ENCODE measurements at places on chromosomes 1 and 21.

DNA sequence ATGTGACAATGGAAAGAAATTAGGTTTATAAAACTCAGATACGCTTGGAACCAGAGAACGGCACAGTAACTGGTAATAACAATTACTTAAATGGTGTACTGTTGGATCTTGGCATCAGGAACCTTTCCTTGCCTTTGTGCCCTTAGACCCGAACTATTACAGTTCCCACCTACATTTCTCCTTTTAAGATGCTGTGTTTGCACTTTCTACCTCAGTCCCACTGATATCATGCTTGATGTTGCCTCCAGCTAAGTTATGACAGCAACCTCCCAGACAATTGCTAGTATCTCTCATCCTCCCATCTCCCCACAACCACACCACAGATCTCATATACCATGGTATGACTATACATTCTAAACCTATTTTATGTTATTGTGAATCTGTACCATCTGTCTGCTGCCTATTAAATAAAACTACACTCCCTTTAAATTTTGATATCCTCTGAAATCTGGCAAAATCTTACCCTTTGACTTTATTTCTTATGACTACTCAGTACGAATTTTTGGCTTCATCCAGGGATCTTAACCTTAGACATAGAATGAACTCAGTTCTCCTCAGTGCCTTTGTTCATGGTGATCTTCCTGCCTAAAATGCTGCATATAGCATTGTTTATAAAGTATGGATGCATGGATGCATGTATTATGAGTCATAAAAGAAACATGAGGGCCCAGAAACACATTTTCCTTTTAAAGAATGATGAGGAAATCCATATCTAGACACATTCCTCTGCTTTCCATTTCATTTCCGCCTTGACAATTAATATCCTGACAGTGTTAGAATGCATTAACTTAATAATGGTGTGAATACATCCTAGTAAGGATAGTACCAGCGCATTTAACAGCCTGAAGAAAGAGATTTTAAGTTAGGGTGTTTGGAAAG lies 64.1 kb downstream of the LRRC8D start:
- H3K27me3 ChIP-seq = no peaks in the 10 kb centered on the region
- H3K4me1 ChIP-seq = peaks cover 28% of the 10 kb centered on the region
- H3K4me3 ChIP-seq = no peak overlapping the region
- no peak overlapping the region for H3K27ac ChIP-seq
- no peak for DNase-seq

DNA sequence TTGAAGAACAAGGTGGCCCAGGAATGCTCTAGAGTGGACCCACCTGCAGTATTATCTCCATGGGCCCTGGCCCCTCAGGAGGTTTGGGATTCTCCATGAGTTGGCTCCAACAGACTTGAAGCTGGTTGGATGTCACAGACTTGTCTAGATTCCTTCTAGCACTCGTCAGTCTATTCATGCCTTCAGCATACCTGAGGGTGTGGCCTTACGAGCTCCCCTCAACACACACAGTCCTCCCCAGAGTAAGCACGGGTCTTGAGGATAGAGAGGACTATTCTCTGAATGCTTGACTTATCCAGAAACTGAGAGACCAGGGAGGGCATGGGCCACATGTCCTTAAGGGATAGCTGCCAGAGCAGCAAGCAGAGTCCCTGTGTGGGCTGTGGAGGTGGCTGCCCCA lies 45.9 kb upstream of the COL6A1 start:
- no peak overlapping the region for H3K27ac ChIP-seq
- H3K36me3 ChIP-seq = no peaks in the 10 kb centered on the region
- H3K4me3 ChIP-seq = no peak overlapping the region
- no peak for DNase-seq
- peaks cover 8% of the 10 kb centered on the region for H3K4me1 ChIP-seq

- H3K36me3 ChIP-seq = peaks cover 26% of the 10 kb centered on the region
- H3K4me1 ChIP-seq = peaks cover 41% of the 10 kb centered on the region
- no peak overlapping the region for H3K4me3 ChIP-seq
- H3K27ac ChIP-seq = peak overlapping the region; percentile 23
Measured at GRCh38 chr1:214418391-214418790, 133.0 kb downstream of the PTPN14 start.

- no peak for DNase-seq
- peaks cover 7% of the 10 kb centered on the region for H3K36me3 ChIP-seq
- H3K4me3 ChIP-seq = no peak overlapping the region
- H3K27ac ChIP-seq = no peak overlapping the region
- H3K4me1 ChIP-seq = peaks cover 6% of the 10 kb centered on the region
Measured at GRCh38 chr21:26918323-26919079, 48.4 kb downstream of the ADAMTS5 start.

DNA sequence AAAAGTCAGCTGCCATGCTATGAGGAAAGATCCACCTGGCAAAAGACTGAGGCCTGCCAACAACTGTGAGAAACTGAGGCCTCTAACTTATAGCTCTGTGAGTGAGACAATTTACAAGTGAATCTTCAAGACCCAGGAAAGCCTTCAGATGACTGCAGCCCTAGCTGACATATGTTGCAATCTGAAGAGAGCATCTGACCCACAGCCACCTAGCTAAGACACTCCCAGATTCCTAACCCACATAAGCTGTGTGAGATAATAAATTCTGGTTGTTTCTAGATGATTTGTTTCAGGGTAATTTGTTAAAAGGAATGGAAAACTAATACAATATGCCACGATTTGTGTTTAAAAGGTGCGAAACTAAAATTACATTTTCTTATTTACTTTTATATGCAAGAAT lies 55.1 kb downstream of the HFM1 start:
- no peaks in the 10 kb centered on the region for H3K27me3 ChIP-seq
- H3K36me3 ChIP-seq = peaks cover 24% of the 10 kb centered on the region
- H3K4me1 ChIP-seq = peaks cover 4% of the 10 kb centered on the region
- peak overlapping the region; percentile 90 for H3K27ac ChIP-seq
- no peak for DNase-seq
- no peak overlapping the region for H3K4me3 ChIP-seq

DNA sequence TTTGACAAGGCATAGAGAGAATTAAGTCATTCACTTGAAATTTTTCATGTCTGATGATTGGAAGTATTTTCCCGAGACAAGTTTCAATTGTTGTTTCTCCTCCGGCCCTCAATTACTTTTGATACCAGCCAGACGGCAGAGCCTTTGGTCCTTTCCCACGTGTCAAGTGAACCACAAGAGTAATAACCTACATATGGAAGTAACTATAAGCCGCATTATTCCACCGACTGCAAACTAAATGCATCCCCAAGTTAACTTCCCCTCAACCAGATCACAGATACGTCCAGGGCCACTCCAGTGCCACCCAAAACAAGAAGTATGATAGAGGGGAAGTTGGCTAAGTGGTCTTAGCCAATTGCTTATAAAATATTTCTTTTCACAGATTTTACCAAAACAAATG lies 20.2 kb downstream of the COLGALT2 start:
- no peak overlapping the region for H3K27ac ChIP-seq
- no peak for DNase-seq
- H3K4me3 ChIP-seq = no peak overlapping the region
- peaks cover 22% of the 10 kb centered on the region for H3K4me1 ChIP-seq

DNA sequence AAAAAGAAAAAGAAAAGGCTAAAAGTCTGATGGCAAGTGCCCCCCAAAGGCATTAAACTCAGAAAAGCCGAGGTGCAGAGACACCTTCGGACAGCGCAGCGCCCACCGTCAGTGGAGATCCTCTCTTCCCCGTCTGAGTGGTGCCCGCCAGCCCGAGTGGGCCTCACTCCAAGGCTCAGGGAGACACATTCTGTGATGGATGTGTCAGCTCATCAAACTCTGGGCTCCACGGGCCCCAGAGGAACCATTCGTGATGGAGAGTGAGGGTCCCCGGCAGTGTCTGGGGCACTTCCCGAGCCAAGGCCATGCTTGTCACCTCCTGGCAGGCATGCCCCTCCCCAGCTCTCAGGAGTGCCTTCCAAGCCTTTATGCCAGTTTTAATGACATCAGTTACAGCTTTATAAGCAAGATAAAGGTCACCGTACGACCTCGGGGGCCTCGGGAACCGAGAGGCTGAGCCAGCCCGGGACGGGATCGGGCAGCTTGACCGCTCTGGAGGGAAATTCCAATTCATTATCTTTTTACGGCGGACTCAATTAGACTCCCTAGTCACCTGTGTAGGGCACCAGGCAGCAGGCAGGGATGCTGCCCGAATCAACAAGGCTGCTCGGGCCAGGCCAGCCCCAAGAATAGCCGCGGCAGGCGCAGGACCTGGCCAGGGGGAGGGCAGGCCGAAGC lies 49.5 kb downstream of the MORN1 start:
- H3K27ac ChIP-seq = no peak overlapping the region
- peaks cover 40% of the 10 kb centered on the region for H3K4me1 ChIP-seq
- no peaks in the 10 kb centered on the region for H3K36me3 ChIP-seq
- H3K4me3 ChIP-seq = no peak overlapping the region

DNA sequence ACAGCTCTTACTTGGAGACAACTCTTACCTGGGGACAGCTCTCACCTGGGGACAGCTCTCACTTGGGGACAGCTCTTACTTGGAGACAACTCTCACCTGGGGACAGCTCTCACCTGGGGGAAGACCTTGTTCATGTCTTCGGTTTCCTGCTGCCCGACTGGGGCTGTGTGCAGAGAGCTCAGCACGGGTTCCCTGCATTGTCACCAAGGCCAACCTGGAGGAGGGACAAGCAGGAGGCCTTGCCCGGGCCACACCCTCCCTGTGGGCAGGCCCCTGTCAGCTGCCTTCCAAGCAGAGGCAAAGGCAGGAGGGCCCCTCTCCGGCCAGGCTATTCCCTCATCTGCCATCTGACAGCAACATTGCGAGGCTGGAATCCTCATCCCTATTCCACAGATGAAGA lies at the start of gene LDLRAD1:
Gene LDLRAD1 (minus strand): TSS at position 208 of the 400 bp plus-strand sequence. CDS start 74 bp downstream, at position 134.
- DNase-seq = no peak
- no peaks in the 10 kb centered on the region for H3K36me3 ChIP-seq
- H3K27ac ChIP-seq = peak within 1 kb of the TSS; percentile 76
- peaks cover 9% of the 10 kb centered on the region for H3K27me3 ChIP-seq
- peaks cover 13% of the 10 kb centered on the region for H3K4me1 ChIP-seq

- no peaks in the 10 kb centered on the region for H3K27me3 ChIP-seq
- DNase-seq = peak; percentile 54
- no peak overlapping the region for H3K27ac ChIP-seq
- H3K4me1 ChIP-seq = peaks cover 14% of the 10 kb centered on the region
Measured at GRCh38 chr1:217343907-217344306, 287.0 kb downstream of the GPATCH2 start.

DNA sequence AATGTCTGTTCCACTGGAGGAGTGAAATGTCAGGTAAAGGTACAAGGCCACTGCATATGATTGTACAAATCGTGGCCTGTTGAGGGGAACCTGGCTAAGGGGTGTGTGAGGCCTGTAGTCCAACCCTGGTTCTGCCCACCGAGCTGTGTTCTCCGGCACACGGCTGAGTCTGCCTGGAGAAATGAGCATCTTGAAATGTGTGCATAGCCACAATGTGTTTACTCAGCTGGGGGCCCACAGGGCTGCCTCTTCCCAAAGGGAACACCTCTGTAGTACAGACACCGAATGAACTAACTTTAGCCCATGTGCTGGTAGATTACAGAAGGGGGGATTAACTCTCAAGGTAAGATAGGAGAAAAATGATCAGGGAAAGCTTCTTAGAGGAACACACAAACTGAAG lies 30.2 kb downstream of the AK4 start:
- no peak overlapping the region for H3K27ac ChIP-seq
- no peak overlapping the region for H3K4me3 ChIP-seq
- DNase-seq = no peak
- H3K27me3 ChIP-seq = no peaks in the 10 kb centered on the region
- H3K4me1 ChIP-seq = peaks cover 43% of the 10 kb centered on the region

GRCh38 chr21:42361286-42361685 lies 5.0 kb downstream of the TFF1 start:
- no peak for DNase-seq
- H3K4me1 ChIP-seq = peaks cover 42% of the 10 kb centered on the region
- peaks cover 30% of the 10 kb centered on the region for H3K27me3 ChIP-seq
- H3K27ac ChIP-seq = no peak overlapping the region
- H3K4me3 ChIP-seq = no peak overlapping the region

DNA sequence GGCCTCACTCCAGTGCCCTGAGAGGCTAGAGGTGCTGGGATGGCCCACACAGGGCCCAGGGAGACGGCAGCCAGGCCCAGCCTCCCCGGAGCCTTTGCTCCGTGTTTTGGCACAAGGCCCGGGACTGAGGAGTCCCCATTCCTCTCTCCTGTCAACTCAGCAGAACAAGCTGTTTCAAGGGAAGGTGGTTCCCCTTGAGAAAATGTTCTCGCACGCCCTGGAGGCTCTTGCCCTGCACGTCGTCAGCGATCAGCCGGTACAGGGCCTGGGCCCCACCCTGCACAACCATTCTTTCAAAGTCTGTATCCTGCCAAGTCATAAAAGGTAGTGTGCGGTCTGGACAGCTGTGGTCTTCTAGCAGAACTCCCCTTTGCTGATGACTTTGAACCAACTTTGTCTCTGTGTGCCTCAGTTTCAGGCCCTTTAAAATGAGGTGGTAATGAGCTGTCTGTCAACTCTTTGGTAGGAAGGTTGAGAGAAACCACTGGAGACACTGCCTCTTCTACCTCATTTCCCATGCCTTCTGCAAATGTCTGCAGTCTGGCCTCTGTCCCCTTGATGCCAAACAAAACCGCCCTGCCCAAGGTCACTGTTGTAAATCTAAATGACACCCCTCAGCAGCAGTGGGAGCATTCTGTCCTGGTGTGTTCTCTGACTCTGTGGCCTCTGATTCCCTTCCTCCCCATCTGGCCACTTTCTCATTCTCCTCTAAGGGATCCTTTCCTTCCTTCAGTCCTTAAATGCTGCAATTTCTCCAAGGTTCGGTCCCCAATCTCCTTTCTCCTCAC lies 138.6 kb upstream of the JUN start:
- peaks cover 4% of the 10 kb centered on the region for H3K27me3 ChIP-seq
- no peak for DNase-seq
- peaks cover 30% of the 10 kb centered on the region for H3K4me1 ChIP-seq
- H3K4me3 ChIP-seq = peak overlapping the region; percentile 4
- no peaks in the 10 kb centered on the region for H3K36me3 ChIP-seq

DNA sequence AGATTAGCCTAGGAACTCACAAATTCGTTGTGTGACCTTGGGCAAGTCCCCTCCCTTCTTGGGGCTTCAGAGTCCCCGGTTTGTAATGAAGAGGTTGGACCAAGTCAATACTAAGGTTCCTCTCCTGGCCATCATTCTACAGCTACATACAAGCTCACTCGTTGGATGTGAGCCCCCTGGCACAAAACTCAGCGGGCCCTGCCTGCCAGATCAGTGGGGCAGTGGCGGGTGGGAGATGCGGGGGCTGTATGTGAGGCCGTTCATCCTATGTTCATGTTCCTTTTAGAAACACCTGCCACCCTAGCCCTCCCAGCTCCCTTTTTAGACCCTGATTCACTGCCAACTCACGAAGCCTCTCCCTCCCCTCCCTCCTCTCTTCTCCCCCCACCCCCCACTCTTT lies 2.1 kb downstream of the DLGAP3 start:
- H3K4me1 ChIP-seq = peaks cover 12% of the 10 kb centered on the region
- H3K27me3 ChIP-seq = peaks cover 89% of the 10 kb centered on the region
- no peak overlapping the region for H3K27ac ChIP-seq
- DNase-seq = no peak

- H3K27me3 ChIP-seq = peaks cover 11% of the 10 kb centered on the region
- peaks cover 41% of the 10 kb centered on the region for H3K4me1 ChIP-seq
Measured at GRCh38 chr1:166089804-166090203, 77.0 kb downstream of the FAM78B start.

GRCh38 chr1:190000365-190000872 lies 477.2 kb downstream of the BRINP3 start:
- no peak overlapping the region for H3K27ac ChIP-seq
- H3K4me3 ChIP-seq = no peak overlapping the region
- no peaks in the 10 kb centered on the region for H3K36me3 ChIP-seq
- no peaks in the 10 kb centered on the region for H3K27me3 ChIP-seq
- DNase-seq = no peak
- peaks cover 11% of the 10 kb centered on the region for H3K4me1 ChIP-seq

Data from nephron progenitor cell (in vitro differentiated cells).